ENCODE measurements at places on chromosomes 16 and 17. TPM values are rescaled to one million over a fixed set of nuclear protein-coding genes. Genes with fewer than 3 reads are reported as not detected.
A peak's percentile ranks its signal among the peaks of the same experiment; 100 is the strongest.

The TTYH2 gene
- total RNA-seq = 4.7 TPM

- no peaks in the 10 kb centered on the region for H3K27me3 ChIP-seq
- peaks cover 41% of the 10 kb centered on the region for H3K36me3 ChIP-seq
- H3K4me1 ChIP-seq = peaks cover 4% of the 10 kb centered on the region
These were observed 59.1 kb downstream of the TIMM22 start for GRCh38 chr17:1055751-1056645.

- H3K27me3 ChIP-seq = no peaks in the 10 kb centered on the region
- DNase-seq = peak; percentile 90
- H3K4me3 ChIP-seq = peak overlapping the region; percentile 27
- no peaks in the 10 kb centered on the region for H3K36me3 ChIP-seq
- H3K27ac ChIP-seq = peak overlapping the region; percentile 87
These were observed 2.4 kb downstream of the SERPINF1 start for GRCh38 chr17:1764284-1764683.

GRCh38 chr17:73356561-73357170 lies 44.9 kb upstream of the CDC42EP4 start:
- no peak for DNase-seq
- no peaks in the 10 kb centered on the region for H3K4me1 ChIP-seq
- no peak overlapping the region for H3K27ac ChIP-seq
- no peaks in the 10 kb centered on the region for H3K27me3 ChIP-seq
- no peak overlapping the region for H3K4me3 ChIP-seq

DNA sequence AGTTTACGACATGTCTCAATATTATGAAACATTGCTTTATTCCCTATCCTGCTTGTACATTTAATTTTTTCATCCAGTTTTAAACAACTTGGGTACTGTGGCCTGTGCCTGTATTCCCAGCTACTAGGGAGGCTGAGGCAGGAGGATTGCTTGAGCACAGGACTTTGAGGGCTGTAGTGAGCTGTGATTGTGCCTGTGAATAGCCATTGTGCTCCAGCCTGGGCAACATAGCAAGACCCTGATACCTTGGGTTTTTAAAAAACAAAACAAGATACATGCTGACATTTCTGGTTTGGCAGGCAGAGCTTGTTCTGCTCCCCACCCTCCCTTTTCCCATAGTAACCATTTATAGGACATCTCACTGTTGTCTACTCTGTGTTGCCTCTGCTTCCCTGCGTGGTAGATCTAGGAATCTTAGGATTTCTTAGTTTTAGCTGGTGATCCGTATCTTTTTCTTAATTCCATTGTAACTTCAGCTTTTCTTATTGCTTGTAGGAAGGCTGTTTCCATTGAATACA lies 35.6 kb downstream of the TENT4B start:
- DNase-seq = no peak
- H3K36me3 ChIP-seq = no peaks in the 10 kb centered on the region
- no peak overlapping the region for H3K27ac ChIP-seq
- no peaks in the 10 kb centered on the region for H3K27me3 ChIP-seq

DNA sequence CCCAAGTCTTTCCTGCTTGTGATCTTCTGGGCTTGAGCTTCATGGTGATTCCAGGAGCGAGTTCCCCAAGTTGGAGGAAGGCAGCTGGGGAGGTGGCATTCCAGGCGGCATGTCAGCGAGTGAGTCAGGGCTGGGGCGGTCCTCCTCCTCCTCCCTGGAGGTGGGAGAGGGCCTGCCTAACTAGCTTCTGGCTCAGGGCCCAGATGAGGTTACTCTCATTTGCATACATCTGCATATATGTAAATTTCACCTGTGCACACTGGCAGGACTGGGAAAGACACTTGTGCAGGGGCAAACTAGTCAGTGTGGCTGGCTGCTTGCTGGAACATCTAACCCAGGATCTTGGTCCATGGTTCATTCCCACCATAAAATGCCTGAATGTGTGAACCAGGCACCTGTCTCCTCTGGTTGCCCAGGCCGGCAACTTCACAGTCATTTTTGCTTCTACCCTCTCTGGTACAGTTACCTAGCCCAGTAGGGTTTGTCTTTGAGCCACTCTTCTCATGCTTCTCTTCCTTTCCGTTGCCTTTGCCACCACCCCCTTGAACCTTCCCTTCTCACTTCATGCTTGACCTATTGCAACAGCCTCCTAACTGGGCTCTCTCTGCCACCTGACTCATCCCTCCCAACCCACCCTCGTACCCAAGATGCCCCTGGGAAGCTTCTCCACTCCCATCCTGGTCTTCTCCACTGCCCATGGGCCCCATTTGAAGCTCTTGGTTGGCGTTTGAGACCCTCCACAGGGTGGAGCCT lies 9.6 kb upstream of the DLX4 start:
- DNase-seq = no peak
- no peaks in the 10 kb centered on the region for H3K36me3 ChIP-seq
- peaks cover 40% of the 10 kb centered on the region for H3K27me3 ChIP-seq
- peaks cover 10% of the 10 kb centered on the region for H3K4me1 ChIP-seq

The LGALS9B gene
- total RNA-seq = 0.45 TPM

The ZP2 gene
- total RNA-seq = not detected

The CLDN6 gene
- not detected for total RNA-seq

The GNG13 gene
- not detected for total RNA-seq

DNA sequence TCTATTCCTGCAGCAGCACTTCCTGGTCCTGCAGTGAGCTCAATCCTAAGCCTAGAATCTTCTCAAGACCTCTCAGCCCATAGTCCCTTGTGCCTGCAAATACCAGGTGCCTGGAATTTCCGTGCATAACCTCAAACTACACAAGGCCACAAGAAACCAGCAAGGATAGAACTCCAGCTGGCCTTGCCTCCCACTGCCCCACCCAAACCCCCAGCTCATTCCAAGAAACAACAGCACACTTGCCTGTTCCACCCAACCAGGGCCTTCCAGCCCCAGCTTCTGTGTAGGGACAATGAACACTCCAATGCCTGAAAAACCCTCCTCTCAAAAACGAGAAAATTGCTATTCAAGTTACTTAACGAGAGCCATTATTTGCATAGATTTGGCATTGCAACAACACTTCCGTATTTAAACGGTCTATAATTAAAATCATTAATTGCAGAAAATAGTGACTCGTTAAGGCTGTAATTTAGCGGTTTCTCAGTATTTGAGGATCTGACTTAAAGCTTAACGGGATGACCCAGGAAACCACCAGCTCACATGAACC lies 147.0 kb downstream of the C16orf78 start:
- no peak overlapping the region for H3K4me3 ChIP-seq
- H3K27me3 ChIP-seq = no peaks in the 10 kb centered on the region
- H3K36me3 ChIP-seq = no peaks in the 10 kb centered on the region
- no peak overlapping the region for H3K27ac ChIP-seq
- DNase-seq = no peak

DNA sequence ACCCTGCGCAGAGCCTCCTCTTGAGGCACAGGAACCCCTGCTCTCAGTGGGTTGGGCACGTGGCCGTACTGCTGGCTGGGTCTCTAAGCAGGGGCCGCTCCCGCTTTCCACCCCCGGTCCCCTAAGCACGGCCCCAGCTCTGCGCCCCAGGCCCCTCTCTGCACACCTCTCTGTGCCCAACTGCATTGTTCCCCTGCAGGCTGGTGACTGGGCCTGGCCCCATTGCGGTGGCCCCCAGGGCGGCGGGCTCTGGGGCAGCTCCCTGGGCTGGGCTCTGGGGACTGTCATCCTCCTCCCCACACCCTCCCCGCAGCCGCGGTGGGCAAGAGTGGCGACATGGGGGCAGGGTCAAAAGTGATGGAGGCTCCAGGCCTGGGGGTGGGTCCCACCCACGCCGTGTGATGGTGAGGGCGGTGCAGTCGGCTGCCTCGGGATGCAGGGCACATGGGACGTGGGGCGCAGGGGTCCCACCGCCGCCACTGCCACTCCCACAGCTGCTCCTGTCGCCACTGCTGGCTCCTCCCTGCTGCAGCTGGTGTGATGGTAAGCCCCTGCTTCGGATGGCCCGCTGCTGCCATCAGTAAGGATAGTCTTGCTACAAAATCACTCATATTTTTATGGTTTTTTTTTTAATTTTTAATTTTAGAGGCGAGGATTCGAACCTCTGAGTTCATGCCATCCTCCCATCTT lies 15.2 kb upstream of the ITGB3 start:
- H3K36me3 ChIP-seq = no peaks in the 10 kb centered on the region
- DNase-seq = no peak
- H3K27me3 ChIP-seq = peaks cover 10% of the 10 kb centered on the region
- no peak overlapping the region for H3K27ac ChIP-seq

The AHSP gene
- total RNA-seq = not detected

The TSPOAP1 gene
- total RNA-seq = 51.5 TPM

DNA sequence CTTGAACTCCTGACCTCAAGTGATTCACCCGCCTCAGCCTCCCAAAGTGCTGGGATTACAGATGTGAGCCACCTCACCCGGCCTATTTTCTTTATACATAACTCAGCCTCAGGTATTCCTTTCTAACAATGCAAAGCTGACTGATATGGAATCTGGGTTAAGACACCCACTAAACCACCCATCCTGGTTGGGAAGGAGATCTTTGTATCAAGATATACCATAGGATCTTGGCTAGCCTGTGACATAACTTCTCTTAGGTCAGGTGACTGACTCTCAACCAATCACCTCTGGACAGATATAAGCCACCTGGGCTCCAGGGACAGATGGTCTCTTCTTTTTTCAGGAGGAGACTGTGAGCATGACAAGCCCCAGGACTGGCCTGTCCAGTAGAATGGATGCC lies 51.2 kb upstream of the NKD1 start:
- DNase-seq = no peak
- no peak overlapping the region for H3K27ac ChIP-seq
- H3K36me3 ChIP-seq = no peaks in the 10 kb centered on the region
- no peak overlapping the region for H3K4me3 ChIP-seq
- no peaks in the 10 kb centered on the region for H3K27me3 ChIP-seq

GRCh38 chr16:87435372-87436224 lies 43.5 kb downstream of the MAP1LC3B start:
- no peak overlapping the region for H3K4me3 ChIP-seq
- peaks cover 12% of the 10 kb centered on the region for H3K27me3 ChIP-seq
- peaks cover 15% of the 10 kb centered on the region for H3K4me1 ChIP-seq
- H3K36me3 ChIP-seq = no peaks in the 10 kb centered on the region
- no peak for DNase-seq

GRCh38 chr16:75296606-75297005 lies 45.2 kb upstream of the BCAR1 start:
- no peak for DNase-seq
- H3K4me1 ChIP-seq = no peaks in the 10 kb centered on the region
- H3K27me3 ChIP-seq = peaks cover 18% of the 10 kb centered on the region
- H3K36me3 ChIP-seq = peaks cover 34% of the 10 kb centered on the region
- H3K27ac ChIP-seq = no peak overlapping the region

DNA sequence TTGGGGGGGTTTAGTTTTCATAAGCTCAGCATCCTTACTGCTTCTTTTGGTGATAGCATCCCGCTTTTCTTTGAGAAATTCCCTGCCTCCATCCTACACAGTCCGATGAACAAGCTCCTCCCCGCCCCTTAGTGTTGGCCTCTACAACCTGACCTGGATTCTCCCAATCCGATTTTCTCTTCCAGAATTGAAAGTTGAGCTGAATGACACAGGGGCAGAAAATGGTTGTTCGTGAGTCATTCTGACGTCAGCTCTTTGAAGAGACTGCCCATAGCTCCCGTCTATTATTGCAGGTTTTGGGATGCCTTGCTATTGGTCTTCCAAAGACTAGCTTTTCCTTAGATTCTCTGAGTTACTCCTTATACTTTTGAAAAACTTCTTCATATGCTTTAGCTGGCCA lies 279.7 kb downstream of the SLC39A11 start:
- H3K27ac ChIP-seq = no peak overlapping the region
- H3K27me3 ChIP-seq = no peaks in the 10 kb centered on the region
- H3K4me3 ChIP-seq = no peak overlapping the region

DNA sequence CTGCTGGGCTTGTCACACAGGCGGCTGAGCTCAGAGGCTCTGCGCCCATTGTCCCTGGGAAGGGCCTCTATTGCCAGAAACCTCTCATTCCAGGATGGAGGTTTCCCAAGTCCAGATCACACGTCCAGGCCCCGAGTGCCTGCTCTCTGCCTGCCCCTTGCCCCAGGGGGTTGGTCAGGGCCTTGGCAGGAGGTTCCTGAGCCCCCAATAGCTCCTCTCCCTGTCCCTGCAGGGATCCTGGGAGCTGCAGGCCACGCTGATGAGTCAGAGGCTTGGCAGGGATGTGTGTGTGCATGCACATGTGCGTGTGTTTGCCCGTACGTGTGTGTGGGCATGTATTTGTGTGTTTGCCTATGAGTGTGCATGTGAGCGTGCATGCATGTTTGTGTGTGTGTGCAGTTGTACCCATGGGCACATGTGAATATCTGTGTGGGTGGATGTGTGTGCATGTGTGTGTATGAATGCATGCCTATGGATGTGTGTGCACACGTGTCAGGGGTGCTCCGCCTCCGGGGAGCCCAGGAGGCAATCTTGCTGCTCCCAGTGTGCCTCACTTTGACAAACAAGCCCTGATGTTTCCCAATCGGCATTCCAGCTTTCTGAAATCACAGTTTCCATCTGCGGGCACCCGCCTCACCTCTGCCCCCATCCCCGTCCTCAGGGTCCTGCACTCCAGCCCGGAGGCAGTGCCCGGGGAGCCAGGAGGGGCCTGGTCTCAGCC lies 98.4 kb upstream of the GSE1 start:
- no peaks in the 10 kb centered on the region for H3K36me3 ChIP-seq
- H3K27me3 ChIP-seq = no peaks in the 10 kb centered on the region
- H3K4me1 ChIP-seq = no peaks in the 10 kb centered on the region
- H3K4me3 ChIP-seq = no peak overlapping the region

The GPRC5B gene
- not detected for total RNA-seq

- H3K27me3 ChIP-seq = peaks cover 11% of the 10 kb centered on the region
- peaks cover 27% of the 10 kb centered on the region for H3K4me1 ChIP-seq
- no peak for DNase-seq
- H3K27ac ChIP-seq = no peak overlapping the region
These were observed 182.9 kb downstream of the MAF start for GRCh38 chr16:79417601-79418008.

GRCh38 chr17:27552276-27552732 lies 78.7 kb upstream of the LGALS9 start:
- H3K4me1 ChIP-seq = peaks cover 34% of the 10 kb centered on the region
- peaks cover 25% of the 10 kb centered on the region for H3K36me3 ChIP-seq
- no peak overlapping the region for H3K4me3 ChIP-seq
- H3K27me3 ChIP-seq = no peaks in the 10 kb centered on the region
- DNase-seq = no peak

- peak overlapping the region; percentile 7 for H3K27ac ChIP-seq
- peaks cover 38% of the 10 kb centered on the region for H3K4me1 ChIP-seq
- H3K4me3 ChIP-seq = no peak overlapping the region
- H3K27me3 ChIP-seq = no peaks in the 10 kb centered on the region
- DNase-seq = no peak
- peaks cover 31% of the 10 kb centered on the region for H3K36me3 ChIP-seq
These were observed 5.5 kb downstream of the CACNB1 start for GRCh38 chr17:39191750-39192510.

DNA sequence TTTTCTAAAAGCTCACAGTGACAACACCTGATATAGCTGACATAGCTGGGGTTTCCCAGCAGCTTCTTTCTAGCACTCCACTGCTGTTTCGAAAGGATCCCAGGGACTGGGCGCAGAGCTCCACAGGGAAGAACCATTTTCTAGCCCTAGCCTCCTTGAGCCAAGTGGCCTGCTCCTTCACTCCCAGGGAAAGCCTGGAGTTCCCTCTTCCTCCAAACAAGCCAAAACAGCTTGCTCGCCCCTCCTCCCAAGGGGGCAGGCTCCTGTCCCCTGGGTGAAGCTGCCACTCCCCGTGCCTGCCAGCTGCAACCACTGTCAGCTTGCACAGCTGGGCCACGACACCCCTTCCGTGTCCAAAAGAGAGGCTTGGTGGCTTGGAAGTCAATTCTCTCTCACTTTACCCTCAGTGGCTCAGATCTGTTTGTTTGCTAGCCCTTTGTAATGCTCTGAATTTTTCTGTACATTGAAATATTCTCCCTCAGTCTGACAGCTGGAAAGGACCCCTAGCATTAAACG lies 59.8 kb downstream of the CYTH1 start:
- no peaks in the 10 kb centered on the region for H3K27me3 ChIP-seq
- peaks cover 26% of the 10 kb centered on the region for H3K36me3 ChIP-seq
